Vagina (tissue), 2 donors: ENCODE measurements at places on chromosomes 7 and 10. TPM values are rescaled to one million over a fixed set of nuclear protein-coding genes. Genes with fewer than 3 reads are reported as not detected.

GRCh38 chr7:134903073-134903790, 83.1 kb upstream of the AGBL3 start:
- no peak for DNase-seq

DNA sequence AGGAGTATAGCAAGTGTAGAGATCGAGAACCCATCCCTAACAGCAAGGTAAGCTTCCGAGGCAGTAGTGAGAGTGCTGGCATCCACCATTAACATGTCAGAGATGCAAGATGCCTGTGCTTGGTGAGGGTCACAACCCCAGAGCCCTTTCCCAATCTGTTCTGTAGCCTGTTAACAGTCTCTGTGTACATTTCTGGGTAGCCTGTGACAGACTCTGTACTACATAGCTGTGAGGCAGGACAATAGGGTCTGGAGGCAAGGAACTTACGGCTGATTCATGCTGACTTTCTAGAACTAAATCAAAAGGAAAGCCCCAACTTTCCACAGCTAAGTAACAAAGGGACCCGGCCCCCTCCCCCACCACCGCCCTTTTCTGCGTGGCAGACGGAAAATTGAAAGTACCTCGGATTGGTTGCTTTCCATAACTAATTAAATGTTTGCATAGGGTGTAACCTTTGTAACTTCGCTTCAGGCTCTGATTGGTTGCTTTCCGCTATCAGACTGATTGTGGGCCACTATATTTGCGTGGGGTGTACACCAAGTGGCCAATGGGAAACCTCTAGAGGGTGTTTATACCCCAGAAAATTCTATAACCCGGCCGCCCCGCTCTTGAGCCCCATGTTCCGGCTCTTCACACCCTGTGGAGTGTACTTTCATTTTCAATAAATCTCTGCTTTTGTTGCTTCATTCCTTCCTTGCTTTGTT, 1.4 kb upstream of the TMEM168 start:
- no peak for DNase-seq

GRCh38 chr7:110801502-110801901, 289.4 kb upstream of the LRRN3 start:
- no peak for DNase-seq

- DNase-seq: no peak
Observed at GRCh38 chr10:91034494-91035159, 113.7 kb upstream of the ANKRD1 start.

The ZNF503 gene
- 24.6 TPM for total RNA-seq

DNA sequence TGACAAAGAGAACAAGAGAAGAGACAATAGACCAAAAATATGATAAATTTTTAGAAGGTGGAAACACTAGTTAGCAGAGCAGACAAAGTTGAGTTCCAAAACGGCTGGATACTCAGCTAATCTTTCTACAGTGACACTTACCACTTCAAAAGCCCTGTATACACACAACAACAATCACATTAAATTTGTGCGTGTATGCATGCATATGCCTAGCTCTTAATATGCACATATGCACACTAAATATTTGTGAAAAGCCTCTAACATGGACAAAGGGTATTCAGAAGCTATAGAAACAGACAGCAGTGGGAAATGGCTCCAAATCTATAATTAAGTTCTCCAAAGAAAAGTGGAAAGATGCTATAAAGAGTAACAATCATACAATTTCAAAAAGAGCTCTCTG, 476.4 kb downstream of the HTR7 start:
- no peak for DNase-seq

The SEMA3C gene
- 90.6 TPM for total RNA-seq

The COL1A2 gene
- total RNA-seq: 199 TPM

- no peak for DNase-seq
Observed at GRCh38 chr7:20784388-20785156, 2.1 kb downstream of the SP8 start.

- no peak for DNase-seq
Observed at GRCh38 chr7:103396471-103396870, 49.0 kb downstream of the PSMC2 start.

- no peak for DNase-seq
Observed at GRCh38 chr10:14184841-14185315, 145.8 kb downstream of the FRMD4A start.

DNA sequence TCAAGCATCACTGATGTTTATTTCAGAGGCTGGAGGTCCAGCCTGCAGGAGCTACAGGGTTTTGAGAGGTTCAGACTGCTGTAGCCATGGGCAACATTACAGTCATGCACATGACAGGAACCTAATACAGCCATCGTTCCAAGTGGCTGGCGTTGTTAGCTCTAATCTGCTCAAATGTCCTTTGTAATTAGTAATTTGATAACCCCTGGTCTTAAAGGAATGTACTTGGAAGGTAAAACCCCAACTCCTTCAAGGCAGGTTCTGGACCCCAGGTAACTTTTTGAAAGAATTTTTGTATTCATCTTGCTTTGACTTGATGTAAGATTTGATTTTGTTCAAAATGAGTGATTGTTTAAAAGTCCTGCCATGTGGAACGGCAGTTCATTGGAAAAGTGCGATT, 34.7 kb upstream of the FOXI2 start:
- DNase-seq: no peak

DNA sequence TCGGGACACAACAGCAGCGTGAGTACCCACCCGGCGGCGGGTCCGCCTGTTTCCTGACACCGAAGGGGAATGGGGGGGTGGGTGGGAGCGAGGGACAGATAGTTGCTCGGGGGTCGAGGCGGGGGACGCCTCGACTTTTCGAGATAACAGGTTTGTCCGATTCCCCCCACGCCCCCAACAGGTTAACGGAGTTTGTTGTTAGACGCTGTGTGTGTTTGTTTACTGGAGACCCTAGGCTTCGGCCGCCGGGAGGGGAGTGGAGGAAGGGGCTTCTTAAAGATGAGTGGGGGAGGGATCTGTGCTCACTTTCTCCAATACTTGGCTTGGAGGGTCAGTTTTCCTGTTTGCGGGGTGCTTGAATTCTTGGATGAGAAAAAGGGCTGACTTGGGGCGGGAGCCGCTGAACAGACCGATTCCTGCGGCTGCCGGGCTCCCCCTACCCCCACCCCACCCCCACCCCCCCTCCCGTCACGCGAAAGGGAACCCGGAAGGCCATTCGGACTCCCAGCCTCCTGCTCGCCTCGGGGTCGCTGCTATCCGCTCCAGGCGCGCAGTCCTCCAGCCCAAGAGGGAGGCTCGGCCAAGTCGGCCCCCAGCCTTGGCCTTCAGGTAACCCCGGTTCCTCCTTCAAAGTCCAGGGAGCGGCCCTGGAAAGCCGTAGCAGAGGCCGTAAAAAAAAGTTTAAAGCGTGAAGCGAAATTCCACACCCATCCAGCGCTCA, 1.0 kb downstream of the SORCS3 start:
- no peak for DNase-seq

DNA sequence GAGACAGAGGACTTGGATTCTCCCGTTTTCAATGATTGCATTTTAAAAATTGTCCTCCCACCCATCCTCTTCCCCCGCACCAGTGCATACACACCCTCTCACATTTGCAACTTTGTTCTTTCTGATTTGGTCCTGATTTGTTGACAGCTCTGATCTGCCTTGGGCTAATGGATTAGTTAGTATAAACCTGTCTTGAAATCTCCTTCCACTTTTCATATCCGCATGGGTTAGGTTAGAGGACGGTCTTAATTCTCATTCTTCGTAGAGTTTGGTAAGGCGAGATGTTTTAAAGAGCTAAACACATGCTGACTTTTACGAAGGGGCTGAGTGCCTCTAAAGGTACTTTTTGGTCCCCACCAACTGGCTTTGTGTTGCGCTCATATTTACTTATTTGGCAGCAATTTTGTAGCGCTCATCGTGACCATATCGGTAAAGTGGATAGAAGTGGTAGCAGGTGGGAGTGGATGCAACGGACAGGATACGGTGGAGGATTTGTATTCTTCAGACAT, 1.1 kb downstream of the AHR start:
- no peak for DNase-seq

The MMRN2 gene
- total RNA-seq: 57.2 TPM

DNA sequence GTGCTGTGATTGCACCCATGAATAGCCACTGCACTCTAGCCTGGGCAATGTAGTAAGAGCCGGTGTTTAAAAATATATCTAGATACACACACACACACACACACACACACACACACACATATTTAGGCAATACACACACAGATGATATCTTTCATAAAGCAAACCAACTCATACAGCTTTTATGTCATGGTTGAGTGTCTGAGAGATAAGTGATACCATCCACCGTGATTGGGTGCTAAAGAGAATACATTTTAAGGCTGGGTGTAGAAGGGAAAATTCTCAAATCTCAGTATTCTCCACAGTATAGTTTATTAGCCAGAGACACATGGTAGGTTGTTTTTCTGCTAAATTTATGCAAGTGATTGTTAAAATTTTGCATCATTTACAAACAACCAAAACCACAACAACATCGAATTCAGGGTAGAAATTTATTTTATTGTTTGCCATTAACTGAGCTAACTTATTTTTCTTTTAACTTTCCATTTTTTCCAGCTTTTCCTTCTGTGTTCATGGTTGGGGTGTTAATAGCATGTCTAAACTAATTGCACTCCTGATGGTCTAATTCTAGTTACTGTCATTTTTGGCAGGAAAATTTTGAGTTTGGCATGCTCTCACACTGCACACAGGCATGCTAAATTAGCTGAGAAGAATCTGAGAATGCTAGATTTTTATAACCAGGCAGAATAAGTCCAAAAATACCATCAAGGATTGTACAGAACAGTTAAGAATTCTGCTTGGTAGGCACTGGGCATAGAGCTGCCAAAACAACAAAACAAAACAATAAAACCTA, 57.9 kb upstream of the SYPL1 start:
- DNase-seq: no peak

- DNase-seq: no peak
Observed at GRCh38 chr7:29860186-29860585, 53.9 kb downstream of the WIPF3 start.
